ENCODE measurements at places on chromosomes 11 and 22.

DNA sequence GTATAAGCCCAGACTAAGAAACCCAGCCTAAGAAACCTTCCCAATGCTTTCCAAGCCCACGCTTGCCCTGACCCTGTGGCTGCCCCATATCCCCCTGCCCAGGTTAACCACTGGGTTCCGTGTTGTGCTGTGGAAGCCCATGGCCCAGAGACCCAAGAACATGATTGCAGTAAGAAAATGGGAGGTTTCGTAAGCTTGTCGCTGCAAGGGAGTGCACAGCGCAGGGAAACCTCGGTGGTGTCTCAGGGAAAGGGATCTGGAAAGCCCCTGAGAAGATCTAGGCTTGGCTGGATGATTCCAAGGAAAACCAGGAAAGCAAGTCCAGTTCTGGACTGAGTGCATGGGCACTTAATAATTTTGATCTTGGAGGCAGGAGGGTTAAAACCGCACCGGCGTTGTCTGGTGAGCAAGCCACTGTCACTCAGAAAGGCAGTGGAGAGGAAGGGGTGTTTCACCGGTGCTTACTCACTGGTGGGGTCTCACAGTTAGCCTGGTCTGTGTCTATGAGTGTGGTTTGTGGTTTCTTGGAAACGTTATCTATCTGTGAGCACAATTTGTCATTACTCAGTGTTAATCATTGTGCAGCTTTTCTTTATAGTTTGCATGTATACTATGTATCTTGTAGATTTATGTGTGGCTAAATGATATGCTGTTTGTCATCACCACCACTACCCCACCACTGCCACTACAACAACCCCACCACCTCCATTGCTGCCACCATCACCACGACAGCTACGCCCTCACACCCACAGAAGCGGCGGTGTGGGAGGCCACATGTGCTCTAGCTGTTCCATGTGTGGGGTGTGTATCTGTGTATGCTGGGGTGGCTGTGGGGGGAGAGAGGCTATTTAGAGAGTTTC lies 53.3 kb upstream of the PRDM11 start:
- H3K36me3 ChIP-seq: no peaks in the 10 kb centered on the region
- H3K27ac ChIP-seq: no peak overlapping the region
- ATAC-seq: peak; percentile 92
- no peak overlapping the region for H3K4me3 ChIP-seq
- no peaks in the 10 kb centered on the region for H3K4me1 ChIP-seq

DNA sequence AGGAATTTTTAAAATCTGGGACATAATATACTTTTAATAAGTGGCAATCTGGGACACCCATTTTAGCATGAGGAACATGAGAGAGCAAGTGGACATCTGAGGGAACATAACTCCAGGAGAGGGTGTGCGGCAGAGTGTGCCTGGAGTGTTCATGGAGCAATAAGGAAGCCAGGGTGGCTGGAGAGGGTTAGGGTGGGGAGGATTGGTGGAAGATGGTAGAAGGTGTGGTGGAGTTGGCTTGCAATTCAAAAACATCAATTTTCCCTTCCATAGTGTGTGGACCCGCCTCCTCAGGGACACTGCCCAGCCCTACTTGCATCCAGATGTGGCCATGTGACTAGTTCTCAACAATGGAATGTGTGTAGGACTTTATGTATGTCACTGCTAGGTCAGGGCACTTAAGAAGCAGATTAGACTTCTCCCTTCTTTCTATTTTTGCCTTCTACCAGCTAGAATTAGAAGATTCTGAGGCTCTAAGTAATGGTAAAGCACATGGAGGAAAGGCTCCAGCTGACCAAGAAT lies 4.4 kb upstream of the DENND5A start:
- H3K27ac ChIP-seq: no peak overlapping the region
- H3K4me1 ChIP-seq: no peaks in the 10 kb centered on the region
- peaks cover under 1% of the 10 kb centered on the region for H3K36me3 ChIP-seq
- H3K27me3 ChIP-seq: peaks cover 11% of the 10 kb centered on the region

- H3K4me1 ChIP-seq: no peaks in the 10 kb centered on the region
- no peak overlapping the region for H3K27ac ChIP-seq
- ATAC-seq: no peak
These were observed 651.6 kb upstream of the ANO5 start for GRCh38 chr11:21541187-21541751.

DNA sequence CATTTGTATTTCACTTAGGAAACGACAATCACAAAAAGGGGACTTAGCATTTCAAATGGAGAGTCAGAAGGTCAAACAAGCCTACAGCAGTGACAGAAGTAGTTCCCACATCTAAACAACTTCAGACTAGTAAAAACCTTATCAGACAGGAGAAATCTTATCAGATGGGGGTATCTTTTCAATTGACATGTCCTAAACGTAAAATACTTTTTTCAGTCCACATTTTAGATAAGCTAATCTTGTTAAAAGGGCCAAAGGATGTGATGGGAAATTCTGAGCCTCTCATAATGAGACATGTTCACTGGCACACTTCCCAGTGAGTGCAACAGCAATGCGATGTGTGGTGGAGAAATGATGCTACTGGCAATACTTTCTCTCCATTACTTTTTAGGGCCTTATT lies 2.4 kb downstream of the MAPK1 start:
- no peaks in the 10 kb centered on the region for H3K27me3 ChIP-seq
- H3K4me3 ChIP-seq: peak overlapping the region; percentile 98
- H3K36me3 ChIP-seq: peaks cover 18% of the 10 kb centered on the region
- no peak for ATAC-seq

- no peaks in the 10 kb centered on the region for H3K27me3 ChIP-seq
- H3K27ac ChIP-seq: no peak overlapping the region
- H3K4me3 ChIP-seq: no peak overlapping the region
- no peak for ATAC-seq
- H3K4me1 ChIP-seq: peaks cover 20% of the 10 kb centered on the region
These were observed 4.0 kb upstream of the FAM111A start for GRCh38 chr11:59138643-59139042.

DNA sequence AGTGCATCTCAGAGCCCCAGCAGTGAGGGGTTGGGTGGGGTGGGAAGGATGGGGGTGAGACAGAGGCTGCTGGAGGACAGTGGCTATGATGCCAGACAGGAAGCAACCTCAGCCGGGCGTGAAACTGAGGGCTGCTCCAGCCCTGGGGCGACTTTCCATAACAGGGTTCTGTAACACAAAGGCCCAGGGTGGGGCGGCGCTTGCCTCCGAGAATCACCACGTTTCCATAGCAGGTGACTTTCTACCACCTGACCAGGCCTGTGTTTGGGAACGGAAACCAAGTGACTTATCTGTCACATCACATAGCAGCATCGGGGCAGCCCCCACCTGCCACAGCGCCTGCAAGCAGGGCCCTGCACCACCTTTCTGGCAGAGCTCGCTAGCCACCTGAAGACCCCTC lies 85.8 kb downstream of the TRMU start:
- peak; percentile 73 for ATAC-seq
- H3K4me1 ChIP-seq: no peaks in the 10 kb centered on the region
- no peaks in the 10 kb centered on the region for H3K36me3 ChIP-seq
- H3K27ac ChIP-seq: no peak overlapping the region
- H3K4me3 ChIP-seq: no peak overlapping the region

- H3K36me3 ChIP-seq: no peaks in the 10 kb centered on the region
- no peak overlapping the region for H3K27ac ChIP-seq
- ATAC-seq: no peak
- peaks cover 11% of the 10 kb centered on the region for H3K27me3 ChIP-seq
These were observed 2.1 kb upstream of the OR4X1 start for GRCh38 chr11:48261600-48261999.

DNA sequence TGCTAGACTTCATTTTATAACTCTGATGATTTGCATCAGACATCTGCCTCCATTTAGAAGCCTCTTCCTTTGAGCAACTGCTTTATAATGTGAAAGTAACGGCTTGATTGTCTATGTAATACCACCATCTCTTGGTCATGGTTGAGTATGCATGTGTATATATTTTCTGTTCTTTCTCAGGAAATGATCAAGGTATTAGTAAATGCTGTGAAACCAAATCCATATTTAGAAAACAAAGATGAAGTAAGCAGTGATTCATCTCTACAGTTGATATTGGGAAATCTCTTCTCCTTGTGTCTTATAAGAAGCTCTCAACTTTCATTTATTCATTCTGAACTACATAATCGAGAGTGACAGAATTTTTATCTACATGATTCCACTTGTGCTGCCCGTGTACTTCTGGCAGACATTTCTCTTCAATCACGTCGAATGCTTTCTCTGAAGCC lies 104.6 kb upstream of the ANO3 start:
- no peak for ATAC-seq
- H3K4me3 ChIP-seq: no peak overlapping the region
- H3K27ac ChIP-seq: no peak overlapping the region
- no peaks in the 10 kb centered on the region for H3K4me1 ChIP-seq
- no peaks in the 10 kb centered on the region for H3K27me3 ChIP-seq
- no peaks in the 10 kb centered on the region for H3K36me3 ChIP-seq

DNA sequence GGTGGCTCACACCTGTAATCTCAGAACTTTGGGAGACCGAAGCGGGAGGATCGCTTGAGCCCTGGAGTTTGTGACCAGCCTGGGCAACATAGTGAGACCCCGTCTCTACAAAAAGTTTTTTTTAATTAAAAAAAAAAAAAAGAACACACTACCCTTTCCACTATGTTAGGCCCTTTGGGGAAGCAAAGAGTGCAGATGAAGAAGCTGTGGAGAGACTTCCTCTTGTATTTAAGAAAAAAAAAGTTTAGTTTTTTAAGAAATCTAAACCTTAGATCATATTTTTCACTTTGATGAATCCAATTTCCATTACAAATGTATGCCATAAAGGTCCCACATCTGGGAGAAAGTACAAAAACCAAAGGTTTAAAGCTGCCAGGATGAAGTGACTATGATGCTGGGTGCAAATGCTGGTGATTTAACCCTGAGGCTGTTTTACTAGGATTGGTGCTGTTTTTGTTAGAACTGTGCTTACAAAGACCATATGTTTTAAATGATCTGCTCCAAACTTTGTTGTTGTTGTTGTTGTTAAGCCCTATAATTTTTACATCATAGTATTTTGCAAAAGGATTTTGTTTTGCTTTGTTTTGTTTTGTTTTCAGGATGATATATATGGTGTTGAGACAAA lies 28.9 kb upstream of the ACER3 start:
- no peak for ATAC-seq
- peaks cover 9% of the 10 kb centered on the region for H3K27me3 ChIP-seq
- no peak overlapping the region for H3K4me3 ChIP-seq
- H3K36me3 ChIP-seq: no peaks in the 10 kb centered on the region
- H3K27ac ChIP-seq: no peak overlapping the region
- no peaks in the 10 kb centered on the region for H3K4me1 ChIP-seq

DNA sequence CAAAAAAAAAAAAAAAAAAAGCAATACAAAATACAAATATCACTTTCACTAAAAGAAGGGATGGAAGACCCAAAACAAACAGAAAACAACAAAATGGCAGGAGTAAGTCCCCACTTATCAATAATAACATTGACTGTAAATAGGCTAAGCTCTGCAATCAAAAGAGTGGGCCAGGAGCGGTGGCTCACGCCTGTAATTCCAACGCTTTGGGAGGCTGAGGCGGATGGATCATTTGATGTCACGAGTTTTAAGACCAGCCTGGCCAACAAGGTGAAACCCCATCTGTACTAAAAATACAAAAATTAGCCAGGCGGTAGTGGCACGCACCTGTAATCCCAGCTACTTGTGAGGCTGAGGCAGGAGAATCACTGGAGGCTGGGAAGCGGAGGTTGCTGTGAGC lies 9.8 kb upstream of the PPP6R3 start:
- no peak for ATAC-seq
- H3K4me1 ChIP-seq: peaks cover 12% of the 10 kb centered on the region
- H3K27me3 ChIP-seq: no peaks in the 10 kb centered on the region
- H3K4me3 ChIP-seq: no peak overlapping the region
- no peak overlapping the region for H3K27ac ChIP-seq
- H3K36me3 ChIP-seq: no peaks in the 10 kb centered on the region

GRCh38 chr22:37079158-37079557 lies 27.6 kb downstream of the KCTD17 start:
- peak overlapping the region; percentile 97 for H3K4me3 ChIP-seq
- peak overlapping the region; percentile 92 for H3K27ac ChIP-seq
- H3K36me3 ChIP-seq: no peaks in the 10 kb centered on the region
- H3K4me1 ChIP-seq: peaks cover 54% of the 10 kb centered on the region
- no peaks in the 10 kb centered on the region for H3K27me3 ChIP-seq
- no peak for ATAC-seq

- H3K36me3 ChIP-seq: peaks cover 64% of the 10 kb centered on the region
- H3K27ac ChIP-seq: no peak overlapping the region
- H3K4me1 ChIP-seq: peaks cover 16% of the 10 kb centered on the region
- no peaks in the 10 kb centered on the region for H3K27me3 ChIP-seq
These were observed 35.9 kb downstream of the MUC6 start for GRCh38 chr11:1000357-1001278.

DNA sequence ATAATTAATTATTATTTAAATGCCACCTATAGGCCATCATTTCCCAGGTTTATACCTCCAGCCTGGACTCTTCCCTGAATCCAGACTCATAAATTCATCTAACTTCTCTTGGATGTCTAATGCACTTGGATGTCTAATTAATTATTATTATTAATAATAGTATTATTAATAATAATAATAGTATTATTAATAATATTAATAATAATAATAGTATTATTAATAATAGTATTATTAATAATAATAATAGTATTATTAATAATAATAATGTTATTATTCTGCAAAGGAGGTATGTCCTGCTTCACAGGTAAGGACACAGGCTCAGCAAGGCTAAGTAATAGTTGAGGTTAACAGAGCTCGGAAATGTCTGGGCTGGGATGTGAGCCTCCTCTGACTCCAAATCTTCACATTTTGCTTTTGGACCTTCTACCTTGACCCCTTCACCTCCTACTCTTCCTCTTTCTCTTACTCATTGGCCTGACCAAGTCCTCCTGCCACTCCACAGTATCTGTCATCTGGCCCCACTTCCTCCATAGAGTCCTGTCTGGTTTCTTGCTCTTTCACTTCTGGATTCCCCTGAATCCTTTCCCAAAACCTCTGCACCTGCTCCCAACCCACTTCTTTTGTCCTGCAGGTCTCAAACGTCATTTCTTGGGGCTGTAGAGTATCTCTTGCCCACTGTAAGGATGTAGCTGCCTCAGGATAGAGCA lies 8.0 kb downstream of the RIBC2 start:
- H3K4me1 ChIP-seq: no peaks in the 10 kb centered on the region
- H3K27ac ChIP-seq: no peak overlapping the region
- peaks cover 11% of the 10 kb centered on the region for H3K36me3 ChIP-seq
- no peaks in the 10 kb centered on the region for H3K27me3 ChIP-seq
- ATAC-seq: peak; percentile 21

DNA sequence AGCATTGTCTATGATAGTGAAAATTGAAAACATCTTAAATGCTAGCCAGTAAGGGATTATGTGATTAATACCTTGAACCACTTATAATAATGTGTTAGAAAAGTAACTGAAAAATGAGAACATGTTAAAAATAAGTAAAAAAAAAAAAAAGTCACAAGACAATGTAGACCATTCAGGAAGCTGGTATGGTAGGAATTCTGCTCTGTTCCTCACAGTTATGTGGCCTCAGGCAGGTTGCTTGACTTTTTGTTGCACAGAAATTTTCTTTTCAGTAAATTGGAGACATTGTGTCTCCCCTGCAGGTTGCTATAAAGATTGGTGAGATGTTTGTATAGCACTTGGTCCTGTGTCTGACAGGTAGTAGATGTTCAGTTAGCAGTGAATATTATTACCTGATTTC lies 17.3 kb upstream of the PLET1 start:
- no peaks in the 10 kb centered on the region for H3K36me3 ChIP-seq
- no peak overlapping the region for H3K4me3 ChIP-seq
- H3K4me1 ChIP-seq: peaks cover 11% of the 10 kb centered on the region
- H3K27me3 ChIP-seq: no peaks in the 10 kb centered on the region
- no peak for ATAC-seq

- no peaks in the 10 kb centered on the region for H3K27me3 ChIP-seq
- no peak overlapping the region for H3K27ac ChIP-seq
- H3K4me3 ChIP-seq: no peak overlapping the region
- no peaks in the 10 kb centered on the region for H3K4me1 ChIP-seq
These were observed 378.3 kb downstream of the FAM181B start for GRCh38 chr11:82355313-82355823.

Measured in activated T-helper 17 cell treated with anti-CD3 and anti-CD28 coated beads, Interleukin-2, amount 50 U/mL, for 72 hours (primary cell).